ENCODE measurements at places on chromosomes 5 and 9.

- DNase-seq = no peak
Measured at GRCh38 chr9:19769213-19769612, 19.6 kb downstream of the SLC24A2 start.

GRCh38 chr9:98442541-98442940, 187.1 kb upstream of the TBC1D2 start:
- no peak for DNase-seq

- no peak for DNase-seq
Measured at GRCh38 chr9:126056312-126057021, 270.2 kb upstream of the MVB12B start.

DNA sequence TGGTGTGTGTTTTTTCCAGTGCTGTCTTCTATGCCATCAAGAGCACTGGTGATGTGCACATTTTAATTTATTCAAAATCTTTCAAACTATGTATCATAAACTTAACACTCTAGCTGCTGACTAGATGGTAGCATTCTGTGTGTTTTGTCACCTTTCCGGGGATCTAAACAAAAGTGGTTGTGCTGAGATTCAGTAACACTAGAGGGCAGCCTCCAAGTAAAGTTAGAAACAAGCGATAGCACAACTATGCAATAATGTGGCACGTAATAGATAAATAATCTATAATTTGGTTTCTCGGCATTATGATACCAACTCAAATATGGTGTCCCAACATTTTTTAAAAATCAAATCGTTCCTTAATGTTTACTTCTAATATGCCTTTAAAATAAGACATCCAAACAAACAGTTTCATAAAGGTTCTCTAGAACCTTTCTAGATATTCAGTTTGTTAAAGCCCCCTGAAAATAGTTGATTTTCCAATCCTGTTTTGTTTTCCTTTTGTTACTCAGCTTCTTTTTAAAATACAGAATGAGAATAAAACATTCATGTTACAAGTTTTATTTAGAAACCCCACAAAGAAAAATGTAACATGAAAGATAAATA, 16.9 kb downstream of the SEMA6A start:
- no peak for DNase-seq

GRCh38 chr9:1978941-1979340, 36.2 kb upstream of the SMARCA2 start:
- no peak for DNase-seq

GRCh38 chr9:113592876-113593575, 129.5 kb downstream of the RGS3 start:
- DNase-seq = no peak

- no peak for DNase-seq
Measured at GRCh38 chr5:163724305-163724704, 218.9 kb downstream of the MAT2B start.

- no peak for DNase-seq
Measured at GRCh38 chr9:76654575-76654974, 109.7 kb upstream of the PCA3 start.

DNA sequence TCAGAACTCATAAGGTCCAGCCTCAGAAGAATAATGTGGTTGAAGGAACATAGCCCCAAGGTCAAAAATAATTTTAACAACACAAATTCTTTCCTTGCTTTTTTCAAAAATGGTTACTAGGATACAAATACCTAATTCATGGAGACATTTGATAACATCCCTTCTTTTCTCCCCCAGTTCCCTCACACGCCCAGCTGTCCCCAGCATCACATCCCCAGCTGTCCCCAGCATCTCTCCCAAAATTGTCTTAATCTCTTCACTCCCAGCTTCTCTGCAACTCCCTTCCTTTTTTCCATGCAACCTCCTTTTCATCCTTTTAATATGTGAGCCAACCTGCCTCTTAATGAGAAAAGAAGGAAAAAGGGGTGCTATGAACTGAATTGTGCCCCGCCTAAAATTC, 77.8 kb downstream of the FSTL4 start:
- DNase-seq = no peak

- DNase-seq = no peak
Measured at GRCh38 chr9:38008168-38009034, 60.6 kb downstream of the SHB start.

GRCh38 chr5:57575839-57576238, 93.2 kb upstream of the ACTBL2 start:
- no peak for DNase-seq

GRCh38 chr9:22098643-22099332, 89.7 kb upstream of the CDKN2B start:
- no peak for DNase-seq

- DNase-seq = no peak
Measured at GRCh38 chr9:113368348-113368981, 8.3 kb downstream of the HDHD3 start.

GRCh38 chr9:109831998-109832658, 52.1 kb downstream of the PALM2AKAP2 start:
- DNase-seq = no peak

- no peak for DNase-seq
Measured at GRCh38 chr5:142439207-142439860, 114.5 kb upstream of the SPRY4 start.

GRCh38 chr5:150293091-150293941, 3.7 kb upstream of the CAMK2A start:
- DNase-seq = no peak

- no peak for DNase-seq
Measured at GRCh38 chr5:91305640-91306039, 77.5 kb downstream of the ARRDC3 start.

- DNase-seq = no peak
Measured at GRCh38 chr9:121288673-121289025, 20.7 kb downstream of the GSN start.

DNA sequence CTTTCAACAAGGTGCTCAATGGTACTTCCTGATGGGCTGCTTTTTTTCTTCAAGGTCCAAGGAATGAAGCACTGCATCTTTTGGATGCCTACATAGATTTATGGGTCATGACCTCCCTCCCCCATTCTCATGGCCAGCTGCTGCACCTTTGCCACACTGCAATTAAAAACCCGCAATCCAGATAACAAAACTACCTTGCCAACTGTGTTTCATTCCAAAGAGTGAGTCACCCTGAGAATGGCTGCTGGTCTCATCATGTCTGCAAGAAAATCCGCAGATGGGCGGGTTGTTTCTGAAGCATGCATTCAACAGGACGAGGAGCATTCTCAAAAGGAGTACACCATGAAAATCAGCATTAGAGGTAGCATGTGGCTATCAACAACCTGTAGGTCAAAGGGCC, 139.8 kb downstream of the ELAVL2 start:
- no peak for DNase-seq

DNA sequence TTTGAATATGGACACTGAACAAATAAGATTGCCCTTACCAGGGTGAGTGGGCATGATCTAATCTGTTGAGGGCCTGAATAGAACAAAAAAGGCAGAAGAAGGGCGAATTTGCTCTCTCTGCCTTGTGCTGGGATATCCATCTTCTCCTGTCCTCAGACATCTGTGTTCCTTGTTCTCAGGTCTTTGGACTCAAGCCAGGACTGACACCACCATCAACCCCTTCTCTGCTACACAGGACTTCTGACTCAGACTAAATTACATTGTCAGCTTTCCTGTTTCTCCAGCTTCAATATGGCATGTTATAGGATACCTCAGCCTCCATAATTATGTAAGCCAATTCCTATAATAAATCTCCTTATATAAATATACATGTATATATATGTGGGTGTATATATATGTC, 40.8 kb upstream of the SLCO6A1 start:
- DNase-seq = no peak

- no peak for DNase-seq
Measured at GRCh38 chr5:57976506-57976905, 483.4 kb downstream of the PLK2 start.

DNA sequence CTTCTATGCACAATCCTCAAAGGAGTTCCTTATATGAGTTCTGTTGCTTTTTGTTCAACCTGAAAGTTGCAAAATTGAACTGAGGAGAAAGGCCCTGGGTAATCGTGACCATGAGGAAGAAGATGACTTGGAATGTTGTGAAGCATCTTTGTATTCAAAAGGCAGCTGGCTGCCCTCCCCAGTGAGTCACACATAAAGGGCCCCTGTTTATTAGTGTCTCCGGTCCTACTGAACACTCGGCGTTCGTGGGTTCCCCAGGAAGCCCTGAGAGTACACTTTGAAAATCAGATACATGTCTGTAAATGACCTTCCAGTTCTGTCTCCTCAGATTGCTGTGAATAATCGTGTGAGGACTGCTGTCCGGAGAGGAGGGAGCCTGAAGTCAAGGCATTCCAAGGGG, 73.6 kb downstream of the C9orf153 start:
- no peak for DNase-seq

GRCh38 chr9:94860678-94861588, 134.4 kb downstream of the AOPEP start:
- peak; percentile 61 for DNase-seq

DNA sequence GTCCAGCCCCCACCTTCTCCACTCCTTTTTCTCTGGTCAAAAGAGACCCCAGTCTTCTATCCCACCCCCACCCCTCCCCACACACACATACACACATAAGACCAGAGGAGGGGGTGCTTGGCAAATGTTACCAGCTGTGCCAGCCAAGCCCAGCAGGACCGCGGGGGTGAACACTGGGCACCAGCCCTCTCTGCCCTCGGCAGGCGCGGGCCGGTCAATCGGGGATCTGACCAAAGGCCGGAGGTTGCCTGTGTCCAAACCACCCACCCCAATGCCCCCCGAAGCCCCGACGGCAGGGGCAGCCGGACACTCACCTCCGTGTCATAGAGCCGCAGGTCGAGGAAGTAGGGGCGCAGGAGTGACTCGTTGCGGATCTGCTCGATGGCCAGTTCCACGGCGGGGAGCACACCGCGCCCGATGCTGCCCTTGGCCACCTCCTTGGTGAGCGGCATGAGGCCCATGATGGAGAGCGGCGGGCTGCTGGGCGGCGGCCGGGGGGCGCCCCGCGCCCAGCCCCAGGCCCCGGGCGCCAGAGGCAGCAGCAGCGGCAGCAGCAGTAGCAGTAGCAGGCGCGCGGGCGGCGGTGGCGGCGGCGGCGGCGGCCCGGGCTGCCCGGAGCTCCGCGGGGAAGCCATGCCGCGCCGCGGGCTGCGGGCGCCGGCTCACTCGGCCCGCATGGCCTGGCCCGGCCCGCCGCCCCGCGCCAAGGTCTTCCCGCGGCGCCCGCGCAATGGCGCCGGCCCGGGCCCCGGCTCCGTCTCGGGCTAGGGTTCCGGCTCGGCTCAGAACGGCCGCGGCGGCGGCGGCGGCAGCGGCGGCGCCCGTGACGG, 417 bp downstream of the GABBR2 start:
- no peak for DNase-seq

GRCh38 chr5:40618926-40619325, 60.8 kb upstream of the PTGER4 start:
- DNase-seq = no peak

- DNase-seq = no peak
Measured at GRCh38 chr5:144598451-144599068, 427.9 kb downstream of the KCTD16 start.

DNA sequence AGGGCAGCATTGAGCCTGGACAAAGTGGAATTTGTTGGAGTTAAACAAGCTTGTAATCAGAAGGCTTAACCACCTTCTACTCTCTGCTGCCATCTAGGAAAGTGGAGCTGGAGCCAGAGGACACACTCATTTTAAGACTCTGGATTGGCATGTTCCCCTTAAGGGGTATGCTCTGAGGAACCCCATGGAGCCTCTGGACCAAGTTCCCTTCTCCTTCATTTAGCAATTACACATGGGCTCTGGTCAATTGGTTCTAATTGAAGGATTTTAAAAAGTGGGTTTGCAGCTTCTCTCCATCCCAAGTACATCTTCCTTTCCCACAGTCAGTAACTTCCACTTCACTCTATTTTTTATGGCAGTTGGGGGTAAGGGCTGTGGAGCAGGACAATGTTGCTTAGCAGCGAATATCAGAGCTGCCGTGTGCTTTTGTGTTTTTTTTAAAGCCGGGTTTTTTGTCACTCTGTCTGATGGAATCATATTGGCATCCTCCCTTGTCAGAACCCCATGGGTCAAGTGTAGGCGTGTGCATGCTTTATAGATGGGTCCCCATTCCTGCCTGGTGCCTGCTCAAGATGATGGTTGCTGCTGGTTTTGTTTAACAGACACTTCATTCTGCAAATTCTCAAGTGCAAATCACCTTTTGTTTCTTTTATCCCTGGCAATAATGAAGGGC, 330.7 kb upstream of the ADAMTSL1 start:
- DNase-seq = no peak

GRCh38 chr5:133242221-133242835, 190.5 kb downstream of the HSPA4 start:
- DNase-seq = no peak

DNA sequence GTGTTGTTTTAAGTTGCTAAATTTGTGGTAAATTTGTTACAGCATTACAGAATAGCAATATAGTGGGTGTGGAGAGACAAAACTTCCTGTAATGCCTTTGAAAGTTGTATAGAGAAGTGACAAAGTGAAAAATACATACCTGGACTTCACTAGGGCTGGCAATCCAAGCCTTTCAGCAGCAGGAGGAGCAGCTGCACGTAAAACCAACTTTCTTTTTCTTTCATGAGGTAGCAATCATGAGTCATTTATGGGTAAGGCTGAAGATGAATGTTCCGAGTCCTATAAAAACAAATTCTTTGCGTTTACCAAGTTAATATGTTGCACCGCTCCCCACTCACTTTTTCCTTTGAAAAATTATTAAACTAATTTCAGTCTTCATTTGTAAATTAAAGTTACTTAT, 1138.2 kb downstream of the TAF11L14 start:
- no peak for DNase-seq

GRCh38 chr9:136552117-136552703, 6.4 kb upstream of the NOTCH1 start:
- DNase-seq = no peak

GRCh38 chr9:14306672-14307660, 7.0 kb downstream of the NFIB start:
- DNase-seq = no peak

GRCh38 chr9:91836515-91836914, 113.5 kb downstream of the ROR2 start:
- DNase-seq = no peak

- DNase-seq = no peak
Measured at GRCh38 chr9:107158321-107158720, 124.8 kb upstream of the RAD23B start.

DNA sequence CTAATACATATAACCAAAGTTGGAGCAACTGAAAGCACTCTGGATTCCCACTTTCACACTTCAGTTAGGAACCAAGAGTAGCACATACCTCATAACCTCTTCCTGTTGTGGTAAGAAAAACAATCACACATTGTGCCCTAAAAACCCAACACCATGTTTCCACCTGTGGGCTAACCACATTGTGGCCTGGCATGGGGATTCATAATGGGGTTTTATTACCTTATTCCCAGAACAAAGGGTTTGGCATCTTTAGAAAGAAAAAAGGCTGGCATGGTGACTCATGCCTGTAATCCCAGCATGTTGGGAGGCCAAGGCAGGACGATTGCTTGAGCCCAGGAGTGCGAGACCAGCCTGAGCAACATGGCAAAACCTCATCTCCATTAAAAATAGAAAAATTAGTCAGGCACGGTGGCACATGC, 60.6 kb downstream of the HSD17B3 start:
- peak; percentile 8 for DNase-seq

GRCh38 chr5:10621832-10622231, 58.0 kb downstream of the ANKRD33B start:
- no peak for DNase-seq

- no peak for DNase-seq
Measured at GRCh38 chr5:111252799-111253545, 28.8 kb downstream of the CAMK4 start.

- no peak for DNase-seq
Measured at GRCh38 chr5:61435368-61435767, 103.3 kb downstream of the ZSWIM6 start.

Measured in activated CD4-positive, alpha-beta T cell treated with anti-CD3 and anti-CD28 coated beads, Interleukin-2, amount 50 U/mL, for 1 hour (primary cell).